ENCODE measurements at places on chromosomes 7 and 10. TPM values are rescaled to one million over a fixed set of nuclear protein-coding genes. Genes with fewer than 3 reads are reported as not detected.

DNA sequence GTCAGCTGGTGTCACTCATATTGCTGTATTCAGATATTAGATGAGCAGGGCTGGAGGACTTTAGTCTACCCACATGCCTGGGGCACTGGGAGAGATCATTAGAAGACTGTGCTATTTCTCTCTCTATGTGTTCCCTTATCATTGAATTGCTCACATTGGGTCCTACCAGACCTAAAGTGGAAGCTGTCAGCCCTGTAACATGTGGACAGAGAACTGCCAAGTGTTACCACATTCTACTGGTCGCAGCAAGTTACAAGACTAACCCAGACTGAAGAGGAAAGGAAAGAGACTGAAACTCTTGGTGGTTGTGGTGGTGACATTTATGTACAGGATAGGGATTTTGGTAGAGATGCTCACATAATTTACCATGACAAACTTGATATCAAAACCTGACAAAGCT is 627.1 kb upstream of the FZD8 start:
- no peak for DNase-seq

GRCh38 chr7:30522159-30522558 is 17.5 kb upstream of the GGCT start:
- DNase-seq = no peak

GRCh38 chr10:52615756-52616394 is 156.7 kb downstream of the MBL2 start:
- no peak for DNase-seq

DNA sequence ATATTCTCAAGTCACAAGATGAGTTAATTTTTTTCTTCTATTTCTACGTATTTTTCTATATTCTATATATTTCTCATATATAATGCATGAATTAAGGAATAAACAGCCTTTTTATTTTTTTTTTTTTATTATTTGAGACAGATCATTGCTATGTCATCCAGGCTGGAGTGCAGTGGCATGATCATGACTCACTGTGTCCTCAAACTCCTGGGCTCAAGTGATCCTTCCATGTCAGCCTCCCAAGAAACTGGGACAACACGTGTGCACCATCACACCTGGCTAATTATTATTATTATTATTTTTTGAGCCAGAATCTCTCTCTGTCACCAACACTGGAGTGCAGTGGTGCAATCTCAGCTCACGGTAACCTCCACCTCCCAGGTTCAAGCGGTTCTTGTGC is 1.5 kb downstream of the CLDN12 start:
- no peak for DNase-seq

DNA sequence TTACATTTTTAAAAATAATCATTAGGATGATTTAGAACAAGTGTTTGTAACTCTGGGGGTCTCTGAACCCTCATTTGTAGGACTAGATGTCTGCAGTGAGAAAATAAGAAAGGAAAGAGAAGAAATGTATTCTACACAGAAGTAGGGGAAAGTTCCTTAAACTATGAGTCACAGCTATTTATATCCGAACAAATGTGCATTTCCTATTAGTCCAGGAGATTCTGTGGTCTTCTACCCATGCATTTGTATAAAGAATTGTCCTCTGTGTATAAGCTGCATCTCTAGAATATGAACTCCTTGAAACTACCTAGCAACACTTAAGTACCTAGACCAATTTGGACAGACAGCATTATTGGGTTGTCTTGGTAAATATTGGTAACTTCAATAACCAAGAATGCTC is 15.9 kb upstream of the CD36 start:
- DNase-seq = no peak

- DNase-seq = no peak
Measured at GRCh38 chr10:49429458-49429857, 33.6 kb upstream of the DRGX start.

- DNase-seq = no peak
Measured at GRCh38 chr7:113698556-113699220, 220.1 kb downstream of the PPP1R3A start.

DNA sequence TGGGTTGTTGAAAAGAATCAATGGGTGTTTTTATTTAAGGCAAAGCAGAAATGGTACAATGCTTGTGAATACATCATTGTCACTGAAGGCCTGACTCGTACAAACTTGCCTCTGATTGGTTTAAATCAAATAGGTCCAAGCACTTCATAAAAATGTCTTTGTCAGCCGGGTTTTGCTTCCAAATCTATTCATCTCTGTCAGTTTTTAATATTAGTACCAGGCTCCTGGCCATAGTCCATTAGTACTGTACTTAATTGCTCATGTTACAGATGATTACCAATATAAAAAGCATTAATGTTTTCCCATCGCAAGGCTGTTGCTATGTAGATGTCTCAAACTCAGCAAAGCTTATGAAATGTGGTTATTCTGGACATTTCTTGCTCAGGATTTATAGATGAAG is 171.9 kb downstream of the ARID5B start:
- no peak for DNase-seq

GRCh38 chr7:142782922-142783900 is 12.4 kb downstream of the PRSS2 start:
- peak; percentile 63 for DNase-seq

DNA sequence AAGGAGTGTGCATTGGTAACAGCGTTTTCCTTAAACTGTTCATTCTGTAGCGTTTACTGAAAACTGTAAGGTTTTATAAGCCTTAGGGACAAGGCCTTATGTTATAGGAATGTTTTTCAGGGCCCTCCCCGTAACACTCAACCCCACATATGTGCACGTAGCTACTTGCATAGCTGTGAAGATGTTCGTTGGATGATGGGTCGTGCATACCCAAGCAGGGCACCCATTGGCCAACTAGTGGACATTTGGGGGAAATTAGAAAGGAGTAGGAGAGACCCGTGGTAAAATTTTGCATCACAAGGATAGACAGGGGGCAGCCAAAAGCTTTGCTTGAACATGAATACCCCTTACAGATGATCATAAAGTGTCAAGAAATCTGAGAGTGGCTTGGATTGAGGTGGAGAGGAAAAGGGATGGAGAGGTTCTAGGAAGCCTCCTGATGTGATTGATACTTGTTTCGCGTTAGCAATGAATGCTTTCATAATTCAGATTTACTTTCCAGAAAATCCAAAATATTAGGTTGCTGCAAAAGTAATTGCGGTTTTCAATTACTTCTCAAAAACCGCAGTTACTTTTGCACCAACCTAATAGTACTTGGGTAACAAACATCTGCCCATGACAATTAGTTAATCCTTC is 878 bp downstream of the SEC61A2 start:
- peak; percentile 37 for DNase-seq

- peak; percentile 45 for DNase-seq
Measured at GRCh38 chr7:143299840-143300239, 11.7 kb downstream of the CASP2 start.

DNA sequence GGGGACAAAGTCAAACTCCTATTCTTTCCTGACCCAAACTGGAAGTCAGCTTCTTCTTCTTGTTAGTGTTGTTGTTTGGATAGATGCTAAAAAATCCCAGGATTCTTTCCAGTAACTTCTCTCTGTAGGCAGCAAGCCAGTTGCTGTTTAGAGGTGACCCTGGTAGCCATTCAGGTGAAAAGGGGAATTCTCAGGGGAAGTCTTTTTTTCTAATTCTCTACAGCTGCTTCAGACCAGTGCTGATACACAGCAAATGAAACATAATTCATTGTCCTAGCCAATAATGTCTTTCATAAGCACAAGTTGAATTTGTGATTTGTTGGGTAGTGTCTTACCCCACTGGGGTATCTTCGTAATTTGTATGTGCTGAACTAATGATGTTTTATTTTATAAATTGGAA is 357.3 kb downstream of the BBS9 start:
- no peak for DNase-seq

GRCh38 chr10:24449321-24449740 is 240.4 kb downstream of the KIAA1217 start:
- DNase-seq = no peak

- DNase-seq = no peak
Measured at GRCh38 chr10:79223091-79224048, 123.9 kb upstream of the PPIF start.

DNA sequence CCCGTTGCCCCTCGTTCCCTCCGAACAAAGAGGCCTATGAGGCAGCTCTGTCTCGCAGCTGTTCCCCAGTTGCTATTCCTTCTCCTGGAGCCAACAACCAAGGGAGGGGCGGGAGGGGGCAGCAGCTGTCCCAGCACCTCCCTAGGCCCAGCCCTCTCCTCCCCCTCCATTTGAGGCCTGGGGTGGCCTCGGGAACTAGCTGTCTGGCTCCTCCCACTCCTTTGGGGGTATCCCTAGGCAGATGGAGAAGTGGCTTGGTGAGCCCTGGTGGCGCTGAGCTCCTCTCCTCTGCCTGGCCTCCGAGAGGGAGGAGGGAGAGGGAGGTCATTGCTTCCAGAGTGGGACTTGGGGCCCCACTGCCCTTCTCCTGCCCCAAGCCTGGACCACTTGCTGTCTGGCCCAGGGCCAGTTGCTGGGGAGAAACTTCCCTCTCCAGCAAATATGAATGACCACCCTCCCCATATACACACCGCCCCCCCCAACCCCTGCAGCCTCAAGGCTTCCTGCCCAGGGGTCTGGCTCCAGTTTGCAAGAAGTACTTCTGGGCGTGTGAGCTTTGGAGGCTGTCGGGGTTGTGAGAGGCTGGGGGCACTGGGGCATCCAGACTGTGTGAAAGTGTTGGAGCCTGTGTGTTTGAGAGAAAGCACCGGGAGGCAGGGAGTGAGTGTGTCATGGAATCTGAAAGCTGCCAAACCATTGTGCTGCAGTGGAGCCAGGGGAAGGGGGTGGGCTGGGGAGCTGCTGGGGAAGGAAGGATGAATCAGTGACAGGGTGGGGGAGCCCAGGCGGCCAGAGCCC is 3.1 kb downstream of the FLNC start:
- no peak for DNase-seq

- DNase-seq = no peak
Measured at GRCh38 chr10:6313111-6313895, 110.6 kb downstream of the PFKFB3 start.

DNA sequence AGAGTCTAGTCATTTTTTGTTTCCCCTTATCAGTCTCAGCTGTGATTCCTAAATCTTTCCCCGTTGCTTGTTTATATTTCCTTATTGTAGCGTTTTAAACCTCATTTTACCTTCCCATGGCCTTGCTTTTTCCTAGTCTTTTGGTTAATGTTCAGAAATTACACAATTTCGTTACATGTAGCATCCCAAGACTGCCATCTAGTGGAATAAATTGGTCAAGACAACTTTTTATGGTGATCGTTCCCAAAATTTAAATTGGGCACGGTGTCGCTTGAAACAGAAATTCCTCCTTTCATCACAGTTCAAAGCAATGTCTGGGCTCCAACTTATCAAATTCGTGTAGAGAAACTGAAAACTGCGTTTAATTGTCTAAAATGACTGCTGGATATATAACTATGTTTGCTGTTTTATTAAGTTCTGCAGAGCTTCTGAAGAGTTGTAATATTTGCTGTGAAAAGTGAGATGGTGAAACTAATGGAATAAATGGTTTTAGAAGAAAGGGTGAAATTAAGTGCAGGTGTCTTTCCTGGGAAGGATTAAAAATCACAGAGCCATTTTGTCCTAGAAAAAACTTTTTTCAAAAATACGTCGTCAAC is 370.2 kb downstream of the PHF14 start:
- DNase-seq = no peak

DNA sequence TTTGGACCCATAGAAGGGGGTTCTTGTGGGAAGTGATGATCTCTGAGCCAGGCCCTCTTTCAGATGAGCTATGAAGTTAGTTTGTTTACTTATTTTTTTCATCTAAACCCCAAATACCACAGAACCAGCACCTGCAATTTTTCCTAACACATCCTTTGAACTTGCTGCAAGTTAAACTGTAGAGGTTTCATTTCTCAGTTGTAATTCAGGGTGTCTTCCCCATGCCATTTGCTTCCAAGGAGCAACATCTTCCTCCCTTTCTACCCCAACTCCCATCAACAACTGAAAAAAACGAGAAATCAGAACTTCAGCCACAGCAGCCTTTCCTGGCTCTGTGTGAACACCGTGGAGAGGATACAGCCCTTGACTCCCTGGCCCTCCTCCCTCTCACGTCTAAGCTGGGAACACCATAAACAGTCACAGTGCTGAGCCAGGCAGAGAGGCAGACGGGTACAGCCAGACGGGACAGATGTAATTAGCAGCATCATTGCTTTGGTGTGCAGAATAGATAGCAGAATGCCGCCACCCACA is 63.6 kb downstream of the RGS10 start:
- DNase-seq = no peak

GRCh38 chr10:78896159-78896928 is 172.4 kb upstream of the ZMIZ1 start:
- no peak for DNase-seq

GRCh38 chr7:128963327-128963757 is 25.6 kb downstream of the IRF5 start:
- DNase-seq = peak; percentile 34

The GJD4 gene
- total RNA-seq = not detected

The TAC1 gene
- 0.31 TPM for total RNA-seq

The EN2 gene
- total RNA-seq = not detected

The HTR5A gene
- total RNA-seq = not detected

The COPS6 gene
- total RNA-seq = 115 TPM

The PLEKHS1 gene
- total RNA-seq = 0.05 TPM

The NPY gene
- not detected for total RNA-seq

The SEMA3A gene
- total RNA-seq = 0.34 TPM

Data from activated T-helper 1 cell treated with anti-CD3 and anti-CD28 coated beads, Interleukin-12 subunit alpha, Interleukin-12 subunit beta, Interleukin-2, Interleukin-4 antibody, amounts not matched to agents 30 ng/mL and 10 ng/mL and 1 ng/mL, durations not matched to agents 14 hours and 24 hours and 36 hours (primary cell).